Stimulated activated CD8-positive, alpha-beta memory T cell treated with anti-CD3 and anti-CD28 coated beads, Interleukin-15, amount 100 ng/mL, for 48 hours (primary cell): ENCODE measurements at places on chromosomes 4 and X.

GRCh38 chrX:114710571-114710970 lies 126.7 kb downstream of the HTR2C start:
- no peak for DNase-seq

DNA sequence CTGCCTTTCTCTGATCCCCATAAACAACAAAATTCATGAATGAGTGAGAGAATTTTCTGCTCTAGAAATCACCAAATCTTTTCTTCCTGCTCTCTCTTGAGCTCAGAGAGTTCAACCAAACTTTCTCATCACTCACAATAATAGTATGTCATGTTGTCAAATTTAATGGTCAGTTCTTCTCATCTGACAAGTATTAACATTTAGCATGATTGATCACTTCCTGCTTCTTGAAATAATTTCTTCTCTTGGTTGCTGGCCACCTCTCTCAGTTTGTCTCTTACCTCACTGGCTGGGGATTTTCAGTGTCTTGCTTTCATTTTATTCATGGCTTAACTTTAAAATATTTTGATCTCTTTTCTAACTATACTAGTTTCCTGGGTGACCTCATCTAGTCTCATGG lies 25.5 kb upstream of the FGF5 start:
- no peak for DNase-seq

- no peak for DNase-seq
These were observed 286.4 kb downstream of the BCOR start for GRCh38 chrX:39811376-39811775.

DNA sequence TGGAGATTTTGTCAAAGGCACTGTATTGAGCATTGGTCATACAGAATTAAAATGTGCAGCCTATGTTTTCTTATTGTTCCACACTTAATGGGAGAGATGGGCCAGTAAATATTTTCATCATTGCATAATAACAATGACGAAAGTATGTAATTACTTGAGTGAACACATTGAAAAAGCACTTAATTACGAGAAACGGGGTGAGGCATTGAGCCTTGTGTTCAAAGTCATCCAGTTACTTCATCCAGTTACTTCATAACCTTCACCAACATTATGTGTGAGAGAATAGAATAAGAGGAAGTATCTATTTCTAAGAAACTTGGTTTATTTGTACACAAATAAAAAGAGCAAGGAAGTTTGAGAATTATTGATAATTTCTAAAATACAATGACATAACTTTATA lies 1427.0 kb downstream of the ADGRL3 start:
- no peak for DNase-seq

DNA sequence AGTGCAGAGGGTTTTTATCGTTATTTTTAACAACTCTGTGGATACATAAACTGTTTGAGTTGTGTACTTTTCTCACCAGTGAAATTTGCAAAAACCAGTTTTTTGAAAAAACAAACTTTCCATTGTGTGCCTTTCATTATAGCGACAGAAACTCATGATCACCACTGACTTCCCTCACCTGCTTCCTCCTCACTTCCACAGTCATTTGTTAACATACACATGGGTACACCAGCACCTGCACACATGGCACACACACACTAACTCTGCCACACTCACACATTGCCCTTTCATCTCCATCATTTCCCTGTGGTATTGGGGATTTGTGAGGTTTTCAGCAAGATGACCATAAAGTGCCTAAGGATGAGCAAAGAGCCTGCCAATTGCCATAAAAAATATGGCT lies 20.6 kb downstream of the CLDN22 start:
- no peak for DNase-seq

DNA sequence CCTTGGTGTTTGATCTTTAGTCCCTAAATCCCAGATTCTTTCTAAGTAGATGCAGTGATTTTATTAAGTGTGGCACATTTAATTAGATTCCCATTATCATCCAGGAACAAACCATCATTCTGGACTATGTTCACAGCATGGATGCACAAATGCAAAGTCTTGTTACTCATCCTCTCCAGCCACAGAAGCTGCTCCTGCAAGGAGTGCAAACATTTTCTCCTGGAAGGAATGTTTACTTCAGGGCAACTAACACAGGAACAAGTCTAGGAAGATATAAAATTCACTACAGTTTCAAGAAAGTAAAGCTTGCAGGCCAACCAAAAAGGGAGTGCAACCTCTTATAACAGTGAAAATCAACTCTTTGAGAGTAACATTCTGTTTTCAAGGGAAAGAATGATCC lies 106.0 kb downstream of the IQCM start:
- DNase-seq: no peak

DNA sequence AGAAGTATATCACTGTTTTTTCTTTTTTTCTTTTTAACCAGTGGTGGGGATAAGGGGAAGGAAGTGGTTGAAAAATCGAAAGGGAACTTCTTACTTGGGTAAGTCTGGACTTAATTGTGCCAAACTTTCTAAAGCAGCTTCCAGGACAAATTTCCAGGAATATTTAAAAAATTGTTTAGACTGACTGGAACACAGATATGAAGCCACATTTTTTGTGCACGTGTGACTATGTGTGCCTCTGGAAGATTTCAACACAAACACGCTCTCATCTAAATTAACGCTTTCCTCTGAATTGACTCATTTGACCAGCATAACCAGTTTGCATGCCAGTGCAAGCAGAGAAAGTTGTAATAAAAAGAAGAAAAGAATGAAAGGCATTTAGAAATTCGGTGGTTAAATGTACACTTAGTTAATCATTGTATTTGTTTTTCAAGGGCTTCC lies 18.8 kb upstream of the YTHDC1 start:
- DNase-seq: no peak

DNA sequence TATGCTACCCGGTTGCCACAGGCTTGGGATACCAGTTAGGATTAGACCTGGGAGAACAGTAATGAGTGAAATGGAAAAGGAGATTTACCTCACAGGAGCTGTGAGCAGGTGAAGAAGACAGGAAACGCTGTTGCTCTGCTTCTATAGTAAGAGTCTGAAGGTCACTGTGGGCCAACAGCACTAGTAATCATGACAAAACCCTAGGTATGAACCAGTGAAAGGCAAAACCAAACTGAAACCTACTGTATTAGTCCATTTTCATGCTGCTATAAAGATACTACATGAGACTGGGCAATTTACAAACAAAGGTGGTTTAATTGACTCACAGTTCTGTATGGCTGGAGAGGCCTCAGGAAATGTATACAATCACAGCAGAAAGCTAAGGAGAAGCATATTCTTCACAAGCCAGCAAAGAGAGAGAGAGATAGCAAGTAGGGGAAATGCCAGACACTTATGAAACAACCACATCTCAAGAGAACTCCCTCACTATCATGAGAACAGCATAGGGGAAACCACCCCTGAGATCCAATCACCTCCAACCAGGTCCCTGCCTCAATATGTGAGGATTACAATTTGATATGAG lies 736.7 kb upstream of the INTU start:
- DNase-seq: no peak

- DNase-seq: no peak
These were observed 98.0 kb downstream of the AMMECR1 start for GRCh38 chrX:110219920-110220319.

DNA sequence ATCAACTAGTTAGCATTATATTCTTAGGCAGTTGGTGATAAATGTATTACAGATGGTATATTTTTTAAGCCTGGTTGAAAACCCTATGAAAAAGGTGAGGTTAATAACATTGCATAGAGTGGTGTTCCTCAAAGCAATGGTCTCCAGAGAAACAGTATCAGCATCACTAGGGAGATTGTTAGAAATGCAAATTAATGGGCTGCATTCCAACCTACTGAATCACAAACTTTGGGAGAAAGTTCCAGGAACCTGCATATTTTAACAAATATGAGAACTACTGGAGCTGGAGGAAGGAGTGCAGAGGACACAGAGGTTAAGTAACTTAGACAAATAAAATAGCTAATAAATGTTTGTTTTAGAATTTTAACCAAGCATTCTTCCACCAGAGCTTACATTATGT lies 166.9 kb upstream of the PCDH10 start:
- DNase-seq: no peak

GRCh38 chrX:115561605-115562479 lies 868 bp downstream of the PLS3 start:
- DNase-seq: no peak

DNA sequence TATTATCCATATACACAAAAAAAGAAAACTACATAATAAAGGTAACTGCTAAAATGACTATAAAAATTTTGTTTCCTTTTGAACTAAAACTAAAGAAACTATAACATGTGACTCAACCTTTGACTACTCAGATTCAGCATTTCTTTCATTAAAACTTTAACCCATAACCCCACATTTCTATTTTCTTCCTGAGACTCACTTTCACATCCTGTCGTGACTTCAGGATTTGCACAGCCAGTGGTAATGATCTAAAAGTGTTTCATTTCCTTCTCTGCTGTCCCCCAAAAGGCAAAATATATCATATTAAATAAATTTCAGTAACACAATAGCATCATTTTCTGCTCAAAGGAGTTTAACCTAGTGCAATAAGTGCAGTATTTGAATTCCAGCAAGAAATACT lies 1022.4 kb upstream of the DIAPH2 start:
- no peak for DNase-seq

DNA sequence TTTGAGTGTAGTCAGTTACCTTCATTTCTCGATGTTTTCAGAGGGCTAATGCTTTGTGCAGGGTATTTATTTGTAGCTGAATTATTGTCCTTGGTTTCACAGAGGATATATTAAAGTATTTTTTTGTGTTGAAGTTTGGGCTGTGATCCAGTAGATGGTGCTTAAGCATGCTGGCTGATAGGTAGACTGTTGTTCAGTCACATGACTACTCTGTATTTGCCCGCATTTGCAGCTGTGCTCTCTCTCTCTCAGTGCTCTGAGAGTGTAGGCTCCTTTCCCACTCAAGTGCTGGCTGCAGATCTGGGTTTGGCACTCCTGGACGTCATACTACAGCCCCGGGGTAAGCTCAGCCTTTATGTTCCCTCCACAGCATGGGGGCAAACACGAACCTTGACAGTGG lies 21.7 kb downstream of the RAB40AL start:
- no peak for DNase-seq

GRCh38 chr4:101864660-101865059 lies 74.1 kb downstream of the BANK1 start:
- DNase-seq: no peak

GRCh38 chrX:118498351-118498750 lies 2.7 kb downstream of the DOCK11 start:
- no peak for DNase-seq

DNA sequence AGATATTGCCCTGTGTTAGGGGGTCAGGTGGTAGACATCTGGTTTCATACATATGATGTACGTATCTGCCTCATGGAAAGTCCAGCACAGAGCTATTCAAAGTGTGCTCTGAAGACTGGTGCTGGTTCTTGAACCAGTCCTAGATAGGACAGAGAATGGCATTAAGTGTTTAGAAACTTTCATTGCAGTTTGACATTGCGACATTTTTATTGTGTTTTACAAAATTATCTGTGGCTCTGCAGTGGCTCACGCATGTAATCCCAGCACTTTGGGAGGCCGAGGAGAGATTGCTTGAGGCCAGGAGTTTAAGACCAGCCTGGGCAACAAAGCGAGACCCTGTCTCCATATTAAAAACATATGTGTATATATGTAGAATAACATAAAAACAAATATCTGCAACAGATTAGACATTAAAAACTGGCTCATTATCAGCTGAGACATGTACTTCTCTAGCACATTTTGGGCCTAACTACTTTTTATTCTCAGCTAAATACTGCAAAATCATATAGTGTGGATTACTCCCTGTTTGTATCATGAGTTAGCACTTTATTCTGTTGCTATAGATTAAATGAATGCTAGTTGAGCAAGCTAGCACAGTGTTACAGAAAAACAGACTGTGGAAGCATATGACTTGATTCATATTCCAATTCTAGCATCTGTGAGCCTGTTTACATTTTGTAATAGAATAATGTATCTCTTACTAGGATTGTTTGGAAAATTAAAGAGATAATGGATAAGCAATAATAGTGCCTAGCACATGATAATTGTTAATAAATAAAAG lies 57.1 kb downstream of the USP9X start:
- no peak for DNase-seq

DNA sequence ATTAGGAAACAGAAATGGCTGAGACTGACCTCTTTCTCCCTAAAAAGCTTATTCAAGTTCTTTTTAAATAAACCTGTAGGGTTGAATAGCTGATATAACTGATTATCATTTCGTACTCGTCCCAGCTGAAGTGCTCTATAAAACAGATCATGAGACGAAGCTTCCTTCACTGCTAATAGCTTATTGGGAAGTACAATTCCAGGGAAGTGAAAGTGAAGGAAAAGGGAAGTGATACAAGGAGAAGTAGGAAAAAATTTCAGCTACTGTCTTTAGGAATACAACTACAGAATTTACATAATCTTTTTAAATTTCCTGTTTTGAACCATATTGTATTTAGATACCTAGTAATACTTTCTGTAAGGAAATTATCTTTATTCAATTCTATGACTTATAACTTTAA lies 103.0 kb downstream of the SNCA start:
- DNase-seq: no peak

- DNase-seq: no peak
These were observed 56.1 kb upstream of the NAP1L2 start for GRCh38 chrX:73270753-73271152.

DNA sequence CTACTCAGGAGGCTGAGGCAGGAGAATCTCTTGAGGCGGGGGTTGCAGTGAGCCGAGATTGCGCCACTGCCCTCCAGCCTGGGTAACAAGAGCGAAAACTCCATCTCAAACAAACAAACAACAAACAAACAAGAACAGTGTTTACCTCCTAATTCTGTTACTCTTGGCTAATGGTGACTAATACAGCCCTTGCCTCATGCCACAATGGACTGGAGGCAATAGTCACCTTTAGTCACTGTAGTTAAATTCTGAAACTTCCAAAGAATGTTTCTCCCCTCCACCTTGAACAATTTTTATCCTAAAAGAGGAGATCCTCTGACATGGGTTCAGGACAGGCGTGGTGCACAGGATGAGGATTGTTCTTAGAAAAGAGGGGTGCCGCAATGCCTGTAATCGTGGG lies 241.2 kb upstream of the CTSO start:
- no peak for DNase-seq

DNA sequence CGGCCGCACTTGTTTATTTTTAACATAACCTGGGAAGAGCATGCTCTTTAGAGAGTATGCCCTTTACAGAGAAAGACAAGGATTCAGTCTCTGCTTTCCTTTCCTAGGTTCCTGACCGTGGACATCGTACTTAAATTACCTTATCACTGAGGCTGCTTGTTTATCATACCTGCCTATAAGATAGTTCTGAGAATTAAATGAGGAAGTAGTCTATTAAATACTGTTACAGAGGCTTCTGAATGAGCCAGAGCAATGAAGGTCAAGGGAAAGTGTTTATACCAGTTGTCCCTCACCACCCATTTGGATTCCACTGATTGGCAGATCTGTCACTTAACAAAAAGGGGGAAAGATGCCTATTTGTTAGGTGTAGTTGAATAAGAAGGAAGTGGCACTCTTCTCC lies 10.0 kb downstream of the TXLNG start:
- no peak for DNase-seq

DNA sequence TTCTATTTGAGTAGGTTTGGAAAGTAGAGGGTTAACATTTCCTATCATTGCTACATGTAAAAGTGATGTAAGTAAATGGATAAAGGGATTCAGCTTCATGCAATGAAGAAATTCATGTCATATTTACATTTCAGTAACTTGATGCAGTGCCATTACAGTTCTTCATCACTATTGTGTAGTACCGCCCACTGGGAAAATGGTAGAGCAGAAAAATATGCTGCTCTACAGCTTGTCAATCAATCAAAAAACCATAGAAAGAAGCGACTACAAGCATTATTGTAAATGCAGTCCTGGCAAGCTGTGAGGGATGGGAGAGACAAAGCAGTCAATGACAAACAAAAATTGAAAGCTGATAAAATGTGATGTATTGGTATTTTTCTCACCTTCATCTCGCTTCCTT lies 1597.9 kb downstream of the RPA4 start:
- no peak for DNase-seq

- DNase-seq: no peak
These were observed 73.3 kb downstream of the NCAPG start for GRCh38 chr4:17884063-17884462.
